Kidney tubule cell (primary cell): ENCODE measurements at places on chromosomes 6 and 20.
A peak's percentile ranks its signal among the peaks of the same experiment; 100 is the strongest.

- peak; percentile 40 for DNase-seq
Observed at GRCh38 chr6:30700340-30700739, 9.6 kb upstream of the NRM start.

DNA sequence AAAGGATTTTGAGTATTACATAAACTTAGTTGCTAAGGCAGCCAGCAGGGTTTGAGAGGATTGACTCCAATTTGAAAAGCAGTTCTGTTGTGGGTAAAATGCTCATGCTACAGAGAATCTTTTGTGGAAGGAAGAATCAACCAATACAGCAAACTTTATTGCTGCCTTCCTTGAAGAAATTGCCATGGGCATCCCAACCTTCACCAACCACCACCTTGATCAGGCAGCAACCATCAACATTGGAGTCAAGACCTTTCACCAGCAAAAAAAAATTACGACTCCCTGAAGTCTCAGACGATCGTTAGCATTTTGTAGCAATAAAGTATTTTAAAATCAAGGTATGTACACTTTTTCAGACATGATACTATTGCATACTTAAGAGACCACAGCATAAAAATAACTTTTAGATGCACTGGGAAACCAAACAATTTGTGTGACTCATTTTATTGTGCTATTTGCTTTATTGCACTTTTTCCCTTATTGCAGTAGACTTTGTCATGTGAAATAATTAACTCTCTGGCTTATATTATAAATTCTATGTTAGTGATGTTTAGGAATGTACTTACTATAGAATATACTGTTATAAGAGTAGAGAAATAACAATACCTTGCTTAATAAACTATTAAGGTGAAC lies 390.8 kb downstream of the CDKAL1 start:
- no peak for DNase-seq

GRCh38 chr20:54268941-54269340 lies 61.1 kb downstream of the PFDN4 start:
- DNase-seq, result no peak

- no peak for DNase-seq
Observed at GRCh38 chr6:44631968-44632367, 244.5 kb downstream of the CDC5L start.

DNA sequence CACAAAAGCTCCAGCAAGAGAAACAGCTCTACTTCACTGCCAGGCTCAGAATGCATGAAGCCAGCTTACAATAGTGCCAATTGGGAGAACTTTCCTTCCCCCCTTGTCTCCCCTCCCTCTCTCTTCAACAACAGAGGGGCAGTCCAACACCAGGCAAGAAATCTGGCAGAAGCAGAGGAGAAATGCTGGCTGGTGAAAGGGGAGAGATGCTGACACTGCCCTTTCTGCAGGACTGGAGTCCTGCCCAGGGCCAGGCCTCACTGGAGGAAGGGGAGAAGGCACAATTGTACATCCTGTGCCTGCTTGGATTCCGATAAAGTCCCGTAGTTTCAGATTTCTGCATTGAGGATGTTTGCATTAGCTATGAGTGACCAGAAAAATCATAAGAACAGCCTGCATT lies 148.6 kb downstream of the LRRC1 start:
- no peak for DNase-seq

DNA sequence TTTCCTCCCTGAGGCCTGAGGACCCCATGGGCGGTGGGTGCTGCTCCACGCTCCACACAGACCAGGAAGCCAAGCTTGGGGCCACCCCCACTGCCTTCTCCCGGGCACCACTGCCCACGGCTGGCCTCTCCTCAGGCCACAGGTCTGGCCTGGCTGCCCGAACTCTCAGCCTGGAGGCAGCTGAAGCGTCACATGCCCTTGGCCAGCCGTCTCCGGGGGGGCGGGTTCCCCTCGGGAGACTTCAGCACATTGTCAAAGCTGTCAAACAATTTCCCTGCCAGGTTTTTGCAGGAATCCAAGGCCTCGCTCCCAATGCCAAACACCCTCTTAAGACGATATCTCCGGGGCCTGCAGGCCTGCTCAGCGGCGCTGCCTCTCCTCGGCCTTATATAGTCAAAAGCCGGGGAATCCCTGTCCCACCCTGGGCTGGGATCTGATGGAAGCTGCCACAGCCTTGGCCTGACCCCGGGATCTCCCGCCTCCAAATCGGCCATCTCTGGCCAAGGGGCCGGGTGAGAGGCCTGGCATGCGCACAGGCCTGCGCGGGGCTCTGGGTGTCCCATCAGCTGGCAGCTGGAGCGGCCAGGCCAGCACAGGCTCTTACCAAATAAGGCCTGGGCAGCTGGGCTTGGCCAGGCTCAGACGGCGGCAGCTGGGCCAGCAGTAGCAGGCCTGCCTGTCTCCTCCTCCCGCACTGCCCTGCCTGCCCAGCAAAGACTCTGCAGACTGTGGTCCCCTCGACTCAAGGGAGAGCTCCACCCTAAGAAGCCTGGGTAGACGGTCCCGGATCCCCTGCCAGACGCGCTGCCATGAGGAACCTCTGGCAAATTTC lies 49.7 kb downstream of the RBM38 start:
- DNase-seq, result no peak

GRCh38 chr6:72890233-72890632 lies 268.4 kb downstream of the KCNQ5 start:
- DNase-seq, result no peak

DNA sequence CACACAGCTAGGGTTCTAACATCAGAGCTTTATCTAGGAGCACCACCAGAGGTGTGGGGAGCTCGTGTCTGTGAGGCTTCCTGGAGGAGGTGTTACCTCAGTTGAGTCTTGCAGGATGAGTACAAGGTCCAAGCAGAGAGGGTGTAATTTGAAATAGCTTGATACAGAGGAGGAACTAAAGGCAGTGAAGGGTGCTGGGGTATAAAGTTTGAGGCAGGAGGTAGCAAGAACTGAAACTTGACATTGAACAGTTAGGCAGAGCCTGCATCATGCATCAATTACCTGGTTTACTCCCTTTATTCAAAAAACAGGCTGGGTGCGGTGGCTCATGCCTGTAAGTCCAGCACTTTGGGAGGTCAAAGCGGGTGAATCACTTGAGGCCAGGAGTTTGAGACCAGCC lies 241.2 kb downstream of the UST start:
- DNase-seq, result no peak
